Right renal cortex interstitium (tissue), 3 donors: ENCODE measurements at places on chromosomes 13 and 19. TPM values are rescaled to one million over a fixed set of nuclear protein-coding genes. Genes with fewer than 3 reads are reported as not detected.
A peak's percentile ranks its signal among the peaks of the same experiment; 100 is the strongest.

DNA sequence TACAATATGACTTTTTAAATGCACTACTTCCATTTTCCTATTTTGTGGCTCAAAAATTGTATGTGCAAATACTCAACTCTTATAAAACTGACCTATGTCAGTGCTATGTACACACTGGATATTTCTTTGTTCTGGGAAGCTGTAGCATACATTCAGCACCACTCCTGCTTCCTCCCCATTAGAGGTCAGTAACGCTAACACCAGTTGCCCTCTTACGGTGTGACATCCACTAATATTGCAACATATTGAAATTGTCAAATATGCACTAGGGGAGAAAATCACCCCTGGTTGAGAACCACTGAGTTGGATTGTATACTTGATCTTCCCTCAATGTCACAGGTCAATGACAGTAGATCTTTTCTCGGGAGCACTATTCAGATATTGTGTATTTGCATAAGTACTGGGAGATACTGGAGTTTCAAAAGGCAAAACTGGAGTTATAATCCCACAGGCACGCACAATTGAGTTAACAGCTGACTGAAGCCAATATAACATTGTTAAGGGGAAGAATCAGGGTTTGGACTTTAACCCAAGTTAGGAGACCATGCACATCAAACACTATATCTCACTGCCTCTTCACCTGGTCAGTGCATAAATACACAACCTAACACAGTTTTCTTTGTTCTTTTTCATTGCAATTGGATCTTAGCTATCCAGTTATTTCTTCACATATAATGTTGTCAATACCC, 1276.5 kb upstream of the MIR17HG start:
- no peak for DNase-seq

DNA sequence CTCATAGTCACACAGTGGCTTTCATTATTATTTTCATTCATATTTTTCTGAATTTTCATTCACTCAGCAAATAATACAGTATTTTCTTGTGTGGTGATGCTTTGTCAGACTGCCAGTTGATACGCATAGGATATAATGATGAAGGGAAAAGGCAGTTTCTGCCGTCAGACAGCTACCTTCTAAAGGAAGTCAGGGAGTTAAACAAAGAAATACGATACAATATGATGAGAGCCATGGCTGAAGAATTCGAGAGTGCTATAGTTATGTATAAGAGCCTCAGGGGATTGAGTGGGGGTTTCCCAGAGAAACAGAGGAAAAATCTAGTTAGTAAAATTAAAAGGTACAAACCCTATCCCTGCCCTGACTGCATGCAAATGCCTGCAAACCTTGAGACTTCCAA, 479.1 kb downstream of the OLFM4 start:
- no peak for DNase-seq

DNA sequence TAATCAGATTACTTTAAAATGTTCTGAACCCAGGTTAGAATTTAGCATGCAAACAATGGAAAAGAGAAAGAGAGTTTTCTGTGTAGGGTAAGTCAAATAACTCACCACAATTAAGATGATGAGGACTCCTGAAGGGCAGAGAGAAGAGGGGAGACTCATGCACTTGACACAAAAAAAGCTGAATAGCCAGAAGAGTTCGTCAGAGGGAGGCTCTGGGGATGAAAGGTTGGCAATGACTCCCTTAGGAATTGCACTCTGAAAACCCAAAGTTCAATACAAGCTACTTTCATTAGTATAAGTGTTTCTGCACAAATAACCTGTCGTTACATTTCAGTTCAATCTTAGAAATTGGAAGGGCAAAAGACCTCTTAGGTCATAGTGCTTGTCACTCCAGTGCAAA, 434.4 kb upstream of the PCDH9 start:
- DNase-seq, result no peak

GRCh38 chr19:17871878-17872250, at the start of gene SLC5A5:
Gene SLC5A5 (plus strand): TSS chr19:17871945. CDS start chr19:17872320, 375 bp downstream.
- no peak for DNase-seq

GRCh38 chr19:54333586-54334298, 5.2 kb downstream of the LILRA4 start:
- DNase-seq, result no peak

GRCh38 chr13:30529085-30529834, 63.5 kb upstream of the HMGB1 start:
- DNase-seq, result no peak

DNA sequence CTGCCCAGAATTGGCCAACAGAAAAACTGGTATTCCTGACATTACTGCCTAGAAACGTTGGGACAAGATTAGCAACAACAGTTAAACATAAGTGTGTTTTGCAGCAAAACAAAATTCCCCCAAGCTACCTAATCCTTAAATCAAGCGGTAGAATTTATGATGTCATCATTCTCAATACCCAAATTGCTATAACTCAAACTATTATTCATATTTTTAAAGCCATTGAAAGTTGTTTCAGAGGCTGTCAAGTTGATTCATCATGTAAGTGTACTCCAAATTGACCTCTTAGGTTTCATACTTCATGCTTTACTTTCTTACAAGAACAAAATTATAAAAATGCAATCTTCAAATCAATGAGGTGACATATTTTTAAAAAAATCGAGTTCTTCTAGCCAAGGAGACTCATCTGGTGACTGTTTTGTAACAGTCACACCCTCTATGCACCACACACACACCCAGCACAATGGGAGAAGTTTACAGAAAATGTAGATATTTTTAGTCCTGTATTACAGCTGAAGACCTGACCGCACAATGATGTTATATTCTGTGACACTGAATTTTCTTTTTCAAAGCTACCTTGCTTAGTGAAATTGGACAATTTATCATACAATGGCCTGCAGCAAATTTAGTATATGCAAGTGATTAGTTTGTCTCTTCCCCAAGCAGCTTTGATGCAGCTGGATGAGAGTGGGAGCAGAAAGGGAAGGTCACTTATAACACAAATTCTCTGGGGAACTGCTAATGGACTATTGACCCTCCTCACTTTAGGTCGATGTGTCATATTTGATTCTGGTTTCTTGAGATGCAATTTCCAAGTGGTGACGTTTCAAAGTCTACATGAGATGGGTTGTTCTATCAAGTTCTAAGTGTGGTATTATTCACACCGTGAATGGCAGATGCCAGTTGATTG, 345.3 kb upstream of the OBI1 start:
- no peak for DNase-seq

- DNase-seq, result no peak
Measured at GRCh38 chr19:45469132-45469944, 1.5 kb downstream of the FOSB start.

DNA sequence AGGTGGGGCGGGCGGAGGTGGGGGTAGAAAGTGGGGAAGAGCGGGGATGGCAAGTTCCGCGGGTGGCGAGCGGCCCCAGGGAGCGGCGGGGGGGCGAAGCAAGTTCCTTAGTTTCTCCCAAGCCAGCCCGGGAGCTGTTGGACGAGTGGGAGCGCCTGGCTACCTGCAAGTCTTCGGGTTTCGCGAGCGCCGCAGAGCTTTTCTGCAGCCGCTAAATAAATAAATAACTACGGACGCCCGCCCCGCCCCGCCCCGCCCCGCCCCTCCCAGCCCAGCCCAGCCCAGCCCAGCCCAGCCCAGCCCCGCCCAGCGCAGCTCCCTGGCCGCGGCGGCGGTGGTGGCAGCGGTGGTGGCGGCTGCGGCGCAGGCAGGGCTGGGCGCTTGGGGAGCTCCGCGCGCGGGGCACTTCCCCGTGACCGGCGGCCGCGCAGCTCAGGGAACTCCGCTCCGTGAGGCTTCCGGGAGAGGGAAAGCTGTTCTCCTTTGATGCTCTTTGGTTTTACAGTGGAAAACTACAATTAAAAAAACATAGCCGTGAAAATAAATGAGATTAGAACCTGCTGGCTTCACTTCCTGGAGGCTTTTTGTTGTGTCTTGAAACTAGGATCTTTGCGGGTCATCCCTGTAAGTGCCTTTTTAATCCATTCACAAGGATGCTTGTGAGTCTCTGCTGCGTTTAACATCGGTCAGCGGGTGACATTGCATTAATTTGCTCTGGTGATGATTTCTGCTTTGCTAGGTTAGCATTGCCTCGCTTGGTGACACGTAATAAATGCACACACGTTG, at the start of gene UBE2L5:
UBE2L5 (plus strand) TSS at position 440 of the 786 bp plus-strand sequence. CDS start 5,498 bp downstream, outside the sequence.
- no peak for DNase-seq

- peak; percentile 32 for DNase-seq
Measured at GRCh38 chr19:58279042-58279924, 528 bp downstream of the ZNF8 start.

DNA sequence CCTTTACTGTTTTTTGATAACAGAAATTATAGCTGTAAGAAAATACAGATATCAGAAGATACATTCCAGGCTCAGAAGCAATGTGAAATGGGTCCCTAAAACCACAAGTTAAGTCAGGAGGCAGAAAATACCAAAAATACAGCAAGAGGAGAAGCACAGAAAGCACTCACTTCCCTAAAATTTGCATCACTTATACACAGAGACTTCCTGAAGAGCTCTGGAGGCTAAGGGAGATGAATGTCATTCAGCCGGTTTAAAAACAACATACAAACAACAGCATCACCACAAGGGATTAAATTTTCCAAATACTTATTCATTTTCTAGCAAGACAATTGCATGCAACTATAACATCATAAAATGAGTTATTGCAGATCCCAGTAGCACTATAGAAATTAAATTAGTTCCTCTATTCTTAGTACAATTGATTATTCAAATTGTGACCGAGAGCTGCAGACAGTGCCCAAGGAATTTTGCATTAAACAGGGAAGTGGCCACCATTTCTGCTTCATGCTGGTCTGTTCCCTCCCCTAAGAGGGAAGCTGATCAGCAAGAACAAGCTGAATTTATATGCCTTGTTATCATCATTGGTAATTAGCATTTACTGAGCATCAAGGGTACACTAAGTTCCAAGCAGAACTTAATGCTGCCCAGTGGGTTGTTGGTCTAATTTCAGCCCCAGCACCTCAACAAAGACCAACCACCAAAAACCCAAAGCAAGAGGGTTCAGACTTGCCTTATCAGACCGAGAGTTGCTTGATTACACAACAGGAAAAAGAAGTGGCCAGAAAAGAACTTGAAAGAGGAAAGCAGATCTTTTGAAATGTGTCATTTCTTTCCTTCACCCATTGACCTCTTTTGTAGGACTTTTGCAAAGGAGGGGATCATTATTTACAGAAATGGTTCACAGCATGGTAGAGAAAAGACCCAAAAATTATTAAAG, 140.7 kb downstream of the KCTD12 start:
- DNase-seq, result no peak

SLC1A6 gene
- polyA plus RNA-seq, result 0.47 TPM

NANOS3 gene
- 0.76 TPM for polyA plus RNA-seq

ZNF235 gene
- 14.6 TPM for polyA plus RNA-seq

UBE2L5 gene
- polyA plus RNA-seq, result 0.46 TPM
